ENCODE measurements at places on chromosomes 5 and 9.
A peak's percentile ranks its signal among the peaks of the same experiment; 100 is the strongest.

- no peak for DNase-seq
- H3K27me3 ChIP-seq, result no peaks in the 10 kb centered on the region
- no peak overlapping the region for H3K4me3 ChIP-seq
- no peaks in the 10 kb centered on the region for H3K36me3 ChIP-seq
Observed at GRCh38 chr5:54671681-54672080, 154.1 kb downstream of the SNX18 start.

DNA sequence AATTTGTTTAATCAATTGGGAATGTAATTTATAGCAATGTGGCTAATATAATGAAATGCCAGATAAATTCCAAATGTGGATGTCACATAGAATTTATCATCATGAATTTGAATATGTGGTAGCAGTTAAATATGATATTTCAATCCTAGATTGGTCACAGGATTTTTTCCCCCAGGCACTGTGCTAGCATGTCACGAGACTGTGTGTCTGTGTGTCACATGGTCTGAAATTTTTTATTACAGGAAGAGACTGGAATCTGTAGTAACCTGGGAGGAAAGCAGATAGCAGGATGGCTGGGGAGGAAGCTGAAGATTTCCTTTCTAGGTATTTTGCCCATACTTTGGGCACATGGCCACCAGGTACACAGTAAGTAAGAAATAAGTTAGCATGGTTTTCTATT lies 35.4 kb upstream of the MSH3 start:
- no peaks in the 10 kb centered on the region for H3K4me1 ChIP-seq
- H3K27me3 ChIP-seq, result no peaks in the 10 kb centered on the region
- H3K4me3 ChIP-seq, result no peak overlapping the region
- H3K27ac ChIP-seq, result no peak overlapping the region
- no peak for DNase-seq
- H3K36me3 ChIP-seq, result no peaks in the 10 kb centered on the region

- DNase-seq, result peak; percentile 54
- no peak overlapping the region for H3K4me3 ChIP-seq
- no peaks in the 10 kb centered on the region for H3K36me3 ChIP-seq
- H3K27me3 ChIP-seq, result no peaks in the 10 kb centered on the region
Observed at GRCh38 chr9:121857928-121858327, 206.5 kb downstream of the DAB2IP start.

- no peak for DNase-seq
- H3K36me3 ChIP-seq, result no peaks in the 10 kb centered on the region
- no peak overlapping the region for H3K27ac ChIP-seq
Observed at GRCh38 chr9:78393340-78393739, 96.4 kb downstream of the PSAT1 start.
